Stimulated activated CD4-positive, alpha-beta T cell treated with anti-CD3 and anti-CD28 coated beads, Interleukin-2, amount 100 ng/mL, for 4 hours (primary cell): ENCODE measurements at places on chromosomes 7 and 10.

- no peak for DNase-seq
Measured at GRCh38 chr10:63145782-63146181, 12.7 kb downstream of the NRBF2 start.

GRCh38 chr7:97871659-97872024 lies 566 bp downstream of the ASNS start:
- peak; percentile 26 for DNase-seq

- no peak for DNase-seq
Measured at GRCh38 chr10:62302760-62303159, 34.1 kb upstream of the RTKN2 start.

- DNase-seq, result no peak
Measured at GRCh38 chr7:47771990-47772360, 176.3 kb downstream of the PKD1L1 start.

DNA sequence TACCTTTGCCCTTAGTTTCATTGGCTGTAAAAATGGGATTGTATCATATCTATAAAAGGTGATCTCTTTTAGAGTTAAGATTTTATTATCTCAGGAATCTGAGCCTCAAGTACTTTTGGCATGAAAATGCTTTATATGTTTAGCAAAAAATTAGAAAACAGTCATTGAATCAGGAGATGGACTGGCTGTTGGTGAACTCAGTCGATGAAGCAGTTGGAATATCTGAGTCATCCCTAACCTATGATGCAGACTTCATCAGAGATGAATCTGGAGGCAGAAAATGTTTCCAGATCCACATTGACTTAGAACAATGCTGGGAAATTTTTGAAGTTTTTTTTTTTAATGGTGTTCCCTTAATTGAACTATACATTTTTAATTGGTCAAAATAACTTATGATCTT lies 228.5 kb downstream of the SLC25A13 start:
- no peak for DNase-seq

DNA sequence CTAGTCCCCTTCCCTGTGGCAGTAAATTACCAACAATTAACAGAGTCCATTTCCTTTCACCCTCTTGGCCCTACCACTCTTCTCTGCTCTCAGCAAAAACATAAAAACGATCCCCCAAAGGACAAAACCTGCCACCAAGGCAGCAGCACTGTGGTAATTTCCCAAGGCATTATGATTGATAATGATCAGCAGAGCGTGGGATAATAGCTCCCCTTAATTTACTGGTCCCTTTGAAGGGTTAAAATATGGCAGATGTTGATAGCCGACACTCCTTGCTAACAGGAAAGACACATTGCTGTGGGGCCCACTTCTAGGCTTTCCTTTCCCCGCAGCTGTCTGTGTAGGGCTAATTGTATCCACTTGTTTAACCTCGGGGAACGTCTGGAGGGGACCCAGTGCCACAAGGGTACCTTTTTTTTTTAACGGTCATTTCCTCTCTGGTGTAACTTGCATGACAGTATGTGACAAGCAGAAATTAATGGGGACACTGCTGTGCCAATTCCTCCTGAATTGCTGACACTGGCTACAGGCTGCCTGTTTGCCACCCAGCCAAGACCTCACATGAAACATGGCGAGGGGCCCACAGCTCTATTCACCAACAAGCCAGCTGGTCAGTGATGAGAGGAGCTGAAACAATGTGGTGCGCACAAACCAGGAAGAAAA lies 81.3 kb downstream of the CDK6 start:
- DNase-seq, result no peak

- peak; percentile 51 for DNase-seq
Measured at GRCh38 chr7:148941598-148942275, 57.6 kb upstream of the EZH2 start.

DNA sequence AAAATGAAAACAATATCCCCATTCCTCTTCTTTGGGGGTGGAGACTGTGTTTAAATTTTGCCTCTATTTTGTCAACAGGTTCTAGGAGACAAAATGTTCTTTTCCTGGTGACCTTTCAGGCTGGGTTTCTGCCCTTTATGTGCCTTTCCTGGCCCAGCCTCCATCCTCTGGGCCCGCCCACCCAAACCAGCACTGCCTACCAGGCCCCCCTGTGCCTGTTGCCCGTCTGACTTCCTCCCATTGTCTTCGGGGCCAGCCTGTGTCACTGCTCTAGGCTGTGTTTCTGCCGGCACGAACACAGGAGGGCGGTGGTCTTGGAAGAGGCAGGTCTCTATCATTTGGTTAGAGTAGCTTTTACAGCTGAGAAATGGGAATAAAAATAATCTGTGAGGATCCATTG lies 13.9 kb downstream of the TSPAN14 start:
- DNase-seq, result peak; percentile 46
